EL (cell line): ENCODE measurements at places on chromosomes 12 and 14.

DNA sequence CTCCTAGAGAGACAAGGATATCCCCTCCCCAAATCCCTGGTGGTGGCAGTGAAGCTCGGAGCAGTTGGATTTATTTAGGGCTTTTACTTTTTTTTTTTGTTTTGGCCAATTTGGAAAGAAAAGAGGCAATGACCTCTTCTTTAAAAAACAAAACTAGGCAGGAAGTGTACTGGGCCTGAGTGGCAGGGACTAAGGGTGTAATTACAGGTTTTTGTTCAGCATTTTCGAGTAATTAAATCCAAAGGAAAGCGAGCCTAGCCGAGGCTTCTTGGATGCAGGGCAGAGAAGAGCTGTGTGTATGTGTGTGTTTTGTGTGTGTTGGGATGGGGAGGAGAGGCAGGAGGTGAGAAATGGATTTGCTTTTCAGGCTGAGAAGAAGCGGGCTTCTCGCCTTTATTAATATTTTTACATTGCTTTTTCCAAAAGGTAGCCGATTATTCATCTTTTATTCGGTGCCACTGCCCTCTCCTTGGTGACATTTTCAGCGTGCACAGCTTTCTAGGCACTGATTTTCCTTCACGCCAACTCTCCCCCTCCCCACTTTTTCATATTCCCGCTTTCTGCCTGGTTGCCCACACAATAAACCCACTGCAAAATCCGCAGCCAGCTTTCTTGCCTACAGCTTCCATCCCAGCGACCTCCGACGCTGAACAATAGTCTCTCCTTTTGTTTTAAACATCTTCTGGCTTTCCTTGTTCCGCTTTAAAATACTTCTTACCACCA, 8.9 kb upstream of the IRF2BPL start:
- no peak for DNase-seq

DNA sequence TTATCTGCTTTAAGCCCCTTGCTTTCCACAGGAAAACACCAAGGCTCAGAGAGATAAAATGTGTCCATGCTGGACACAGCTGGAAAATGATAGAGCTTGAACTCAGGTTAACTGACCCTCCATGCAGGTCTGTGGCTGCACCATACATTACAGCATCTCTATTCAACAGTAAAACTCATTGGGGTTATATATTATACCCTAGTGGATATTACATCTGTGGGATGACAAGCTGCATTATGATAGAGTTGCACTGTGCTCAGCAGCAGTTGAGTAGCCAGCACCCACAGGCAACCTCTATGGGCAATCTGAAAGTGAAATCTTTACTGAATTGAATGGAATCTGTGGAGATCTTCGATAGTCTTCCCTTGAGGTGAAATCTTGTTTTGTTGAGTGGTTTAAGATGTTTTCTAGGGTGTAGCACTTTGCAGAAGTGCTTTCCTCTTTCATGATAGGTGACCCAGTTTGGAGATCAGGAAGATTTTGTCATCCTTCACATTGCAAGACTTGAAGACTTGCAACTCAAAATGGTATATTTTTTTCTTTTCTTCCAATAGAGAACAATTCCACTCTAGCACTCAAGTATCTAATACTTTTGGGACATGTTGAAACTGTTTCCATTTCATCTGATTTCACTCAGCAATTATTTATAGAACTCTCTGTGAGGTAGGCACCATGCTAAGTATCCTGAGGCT, 389.2 kb downstream of the RAD51B start:
- DNase-seq = no peak

- DNase-seq = peak; percentile 37
Observed at GRCh38 chr12:2876431-2877046, 435 bp downstream of the FOXM1 start.

DNA sequence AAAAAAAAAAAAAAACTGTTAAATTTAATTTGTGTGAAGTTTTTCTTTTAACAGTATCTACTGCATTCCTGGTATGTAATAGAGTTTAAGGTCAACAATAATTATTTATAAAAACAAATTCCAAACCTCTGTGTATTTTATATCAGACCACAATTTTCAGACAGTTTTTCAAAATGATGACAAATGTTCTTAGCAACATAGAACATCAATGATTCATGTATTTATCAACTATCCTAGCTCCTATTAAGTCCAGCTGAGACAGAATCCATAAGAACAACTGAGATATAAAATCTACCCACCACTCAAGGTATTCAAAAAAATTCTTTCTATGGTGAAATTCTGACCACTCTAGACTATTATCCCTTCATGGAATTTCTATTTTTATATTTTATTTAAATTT, 144.5 kb downstream of the EPS8 start:
- peak; percentile 59 for DNase-seq

- DNase-seq = no peak
Observed at GRCh38 chr12:100572184-100572583, 1.3 kb upstream of the GAS2L3 start.

DNA sequence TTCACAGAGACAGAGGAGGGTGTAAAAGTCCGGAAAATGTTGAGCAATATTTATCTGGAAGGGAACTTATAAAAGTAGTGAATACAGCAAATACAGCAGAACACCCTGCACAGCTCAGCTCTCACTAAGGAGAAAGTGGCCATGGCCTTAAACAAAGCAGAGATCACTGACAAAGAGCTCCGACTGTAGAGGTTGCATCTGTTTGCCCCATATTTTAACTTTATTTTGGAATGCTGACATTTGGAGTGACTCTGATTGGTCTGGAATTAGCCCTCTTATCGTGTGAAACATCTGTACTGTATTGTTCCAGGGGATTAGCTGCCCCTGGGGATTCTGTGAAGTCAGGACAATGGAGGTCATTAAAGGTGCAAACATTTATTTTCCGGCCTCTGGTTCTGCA, 1275.7 kb upstream of the FLRT2 start:
- no peak for DNase-seq

DNA sequence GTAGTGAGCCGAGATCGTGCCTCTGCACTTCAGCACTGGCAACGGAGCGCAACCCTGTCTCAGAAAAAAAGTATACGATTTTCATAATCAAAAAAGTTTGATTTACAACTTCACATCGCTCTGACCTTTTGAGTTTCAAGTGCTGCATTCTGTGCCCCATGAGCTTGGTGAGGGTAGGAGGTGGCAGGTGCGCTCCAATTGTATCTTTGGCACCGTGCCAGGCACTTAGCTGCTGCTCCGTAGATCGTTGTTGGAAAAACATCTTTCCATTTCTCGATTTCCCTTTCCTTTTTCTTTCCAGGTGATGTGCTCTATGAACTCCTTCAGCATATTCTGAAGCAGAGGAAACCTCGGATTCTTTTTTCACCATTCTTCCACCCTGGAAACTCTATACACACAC, 203.7 kb downstream of the ETV6 start:
- no peak for DNase-seq

DNA sequence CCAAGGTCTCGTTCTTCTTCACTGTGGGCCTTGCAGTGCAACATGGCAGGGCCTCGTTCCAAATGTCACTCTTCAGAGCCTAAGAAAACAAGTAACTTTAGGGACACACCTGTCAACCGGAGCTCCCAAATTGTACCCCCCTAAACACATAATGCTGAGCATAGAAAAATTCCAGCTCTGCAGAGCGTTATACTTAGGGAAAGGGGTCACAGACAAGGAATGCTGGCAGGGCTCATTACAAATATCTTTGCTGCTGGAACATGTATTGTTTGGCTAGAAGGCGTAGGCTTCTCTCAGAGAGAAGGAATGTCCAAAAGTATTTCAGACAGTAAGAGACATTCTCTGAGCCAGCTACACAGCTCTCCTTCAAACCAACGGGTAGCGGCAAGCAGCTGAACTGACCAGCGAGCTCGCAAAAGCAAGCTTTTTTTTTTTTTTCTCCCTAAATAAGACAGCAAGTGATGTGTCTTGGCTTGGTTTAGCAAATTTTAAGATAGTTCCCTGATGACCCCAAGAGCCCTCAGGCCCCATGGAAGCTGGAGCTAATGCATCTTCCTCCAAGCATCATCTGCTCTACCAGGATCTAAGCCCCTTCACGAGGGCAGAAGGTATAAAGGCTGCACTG, 24.5 kb downstream of the SSH1 start:
- peak; percentile 92 for DNase-seq

DNA sequence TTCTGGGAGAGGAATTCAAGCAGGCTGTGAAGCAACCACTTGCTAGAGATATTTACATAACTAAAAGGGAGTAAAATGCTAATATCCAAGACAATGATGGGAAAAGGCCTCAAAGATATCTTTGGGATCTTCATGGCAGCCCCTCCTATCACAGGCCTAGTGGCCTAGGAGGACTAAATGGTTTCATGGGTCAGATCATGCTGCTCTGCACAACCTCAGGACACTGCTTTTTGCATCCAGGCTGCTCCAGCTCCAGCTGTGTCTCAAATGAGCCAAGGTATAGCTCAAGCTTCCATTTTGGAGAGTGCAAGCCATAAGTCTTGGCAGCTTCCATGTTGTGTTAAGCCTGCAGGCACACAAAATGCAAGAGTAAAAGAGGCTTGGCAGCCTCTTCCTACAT, 195.6 kb upstream of the SSTR1 start:
- no peak for DNase-seq

GRCh38 chr12:85923767-85924331, 49.8 kb downstream of the NTS start:
- peak; percentile 4 for DNase-seq

DNA sequence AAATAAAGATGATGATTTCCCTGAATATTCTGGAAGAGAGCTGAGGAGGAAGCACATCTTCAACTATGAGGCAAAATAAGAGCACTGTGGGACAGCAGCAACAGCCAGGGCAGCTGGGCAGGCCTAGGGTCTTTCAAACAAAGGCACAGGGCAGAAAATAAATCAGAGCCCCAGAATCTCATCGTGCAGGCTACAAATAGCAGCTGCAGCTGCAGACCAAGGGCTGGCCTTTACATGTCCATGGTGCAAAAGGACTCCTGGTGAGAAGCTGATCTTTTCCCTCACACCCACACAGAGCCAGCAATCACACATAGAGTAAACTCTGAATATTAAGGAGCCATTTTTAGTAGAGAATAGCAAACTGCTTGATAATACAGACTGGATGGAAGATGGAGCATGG, 13.6 kb upstream of the MYBPC1 start:
- no peak for DNase-seq

DNA sequence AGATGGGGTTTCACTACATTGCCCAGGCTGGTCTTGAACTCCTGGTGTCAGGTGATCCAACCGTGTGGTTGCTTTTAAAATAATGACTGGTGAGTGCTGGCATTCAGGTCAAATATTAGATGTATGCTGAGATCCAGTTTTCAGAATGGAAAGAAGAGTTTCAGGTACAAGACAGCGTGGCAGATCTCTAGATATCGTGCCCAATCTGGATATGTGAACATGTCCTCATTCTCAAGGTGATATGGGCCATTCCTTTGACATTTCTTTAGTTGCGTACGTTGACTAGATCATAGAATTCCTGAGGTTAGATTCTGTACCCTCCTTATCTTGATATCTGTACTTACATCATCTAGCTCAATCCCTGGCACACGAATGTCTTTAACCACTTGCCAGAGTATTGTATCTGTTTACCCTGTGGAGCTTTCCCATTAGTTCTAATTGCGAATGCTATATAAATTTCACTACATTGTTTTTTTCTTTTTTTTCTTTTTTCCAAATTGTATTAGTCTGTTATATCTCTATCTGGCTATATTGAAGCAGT, 80.2 kb downstream of the ANO6 start:
- DNase-seq = peak; percentile 33

GRCh38 chr14:92516966-92517506, 3.5 kb downstream of the RIN3 start:
- DNase-seq = no peak

- DNase-seq = no peak
Observed at GRCh38 chr12:109727039-109727723, 13.6 kb downstream of the FAM222A start.

GRCh38 chr12:84497819-84498218, 414.8 kb downstream of the SLC6A15 start:
- no peak for DNase-seq

GRCh38 chr14:37340353-37340752, 142.6 kb downstream of the MIPOL1 start:
- no peak for DNase-seq

DNA sequence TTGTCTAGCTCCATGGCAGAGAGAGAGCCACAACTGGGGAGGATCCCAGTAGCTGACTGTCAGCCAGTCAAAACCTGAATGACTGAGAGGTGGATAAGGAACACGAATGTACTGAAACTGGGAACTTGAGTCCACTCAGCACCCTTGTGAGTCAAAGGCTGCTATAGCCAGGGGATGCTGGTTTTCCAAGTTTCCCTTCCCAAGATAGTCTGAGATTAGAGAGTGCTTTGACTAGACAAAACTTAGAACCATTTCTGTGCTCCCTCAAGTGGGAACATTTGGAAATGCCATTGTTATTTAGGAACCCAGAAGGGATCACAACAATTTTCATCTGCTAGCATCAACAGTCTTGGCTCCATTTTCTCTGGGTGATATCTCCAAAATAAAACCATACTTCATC, 4.0 kb downstream of the PRKAG1 start:
- peak; percentile 37 for DNase-seq

DNA sequence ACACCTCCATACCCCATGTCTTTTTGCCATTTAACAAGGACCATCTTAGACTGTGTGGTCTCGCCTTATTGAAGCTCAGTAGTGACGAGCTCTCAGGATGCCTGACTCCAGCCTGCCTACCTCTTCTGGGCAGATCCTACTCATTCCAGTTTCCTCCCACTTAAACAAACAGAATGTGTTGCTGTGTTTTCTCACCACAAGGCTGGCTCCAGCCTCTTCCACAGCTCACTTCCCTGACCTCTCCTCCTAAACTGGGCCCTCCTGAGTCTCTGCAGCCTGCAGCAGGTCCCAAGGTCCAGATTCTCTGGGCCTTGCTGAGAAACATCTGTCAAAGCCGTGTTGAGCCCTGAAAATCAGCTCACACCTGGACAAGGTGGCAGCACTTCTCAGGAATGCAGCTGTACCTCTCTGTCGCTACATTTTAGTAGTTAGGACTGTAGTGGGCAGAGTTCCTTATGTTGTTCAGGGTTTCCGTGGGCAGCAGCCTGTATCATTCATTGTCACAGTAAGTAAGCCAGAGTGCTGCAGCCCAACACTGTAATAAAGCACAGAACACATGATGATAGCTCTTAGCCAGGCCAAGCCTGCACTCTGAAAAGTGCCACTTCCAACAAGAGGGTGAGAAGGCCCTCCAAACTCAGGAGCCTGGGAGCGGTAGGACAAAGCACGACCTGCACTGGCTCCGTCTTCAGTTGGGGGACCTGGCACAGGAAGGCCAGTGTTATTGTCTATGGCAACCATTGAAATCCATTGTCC, 68.5 kb downstream of the NKX2-1 start:
- DNase-seq = no peak

- no peak for DNase-seq
Observed at GRCh38 chr12:31001581-31002360, 71.9 kb upstream of the DDX11 start.

GRCh38 chr14:102013669-102014200, 49.4 kb downstream of the DYNC1H1 start:
- no peak for DNase-seq

- no peak for DNase-seq
Observed at GRCh38 chr12:46818642-46819041, 7.2 kb downstream of the SLC38A4 start.

GRCh38 chr12:2507814-2508213, 287.0 kb upstream of the FKBP4 start:
- no peak for DNase-seq
